ENCODE measurements at places on chromosomes 7 and 10.

DNA sequence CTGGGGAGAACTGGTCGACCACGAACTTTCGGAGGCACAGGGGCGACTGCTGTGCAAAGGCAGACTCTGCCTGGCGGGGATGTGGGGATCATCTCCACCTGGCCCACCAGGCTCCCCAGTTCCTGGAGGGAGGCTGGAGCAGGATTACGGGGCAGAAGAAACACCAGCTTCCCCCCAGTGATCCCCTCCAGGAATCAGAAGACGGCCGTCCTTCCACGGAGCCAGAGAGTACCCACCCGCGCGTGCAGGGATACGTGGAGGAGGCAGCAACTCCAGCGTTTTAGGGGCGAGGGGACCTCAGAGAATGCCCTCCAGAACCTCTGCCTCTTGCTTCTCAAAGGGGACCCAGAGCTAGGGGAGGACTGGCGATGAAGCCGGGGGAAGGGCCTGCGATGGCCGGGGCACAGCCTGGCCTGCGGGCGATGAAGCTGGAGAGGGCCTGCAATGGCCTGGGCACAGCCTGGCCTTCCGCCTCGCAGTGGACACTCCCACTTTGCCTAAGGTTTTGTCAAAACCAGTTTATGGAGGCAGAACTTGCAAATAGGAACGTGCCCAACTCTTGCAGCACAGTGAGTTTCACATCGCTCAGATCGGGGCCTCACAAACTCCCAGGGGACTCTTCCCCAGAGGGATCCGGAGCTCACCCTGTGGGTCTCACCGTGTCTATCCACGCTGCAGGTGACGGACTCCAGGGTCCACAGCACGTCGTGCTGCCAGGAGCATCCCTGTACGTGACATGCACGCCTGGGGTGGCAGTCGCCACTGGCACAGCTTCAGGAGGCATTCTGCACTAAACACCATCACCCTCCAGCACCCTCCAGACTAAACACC, 77.9 kb upstream of the PDGFA start:
- DNase-seq = no peak

DNA sequence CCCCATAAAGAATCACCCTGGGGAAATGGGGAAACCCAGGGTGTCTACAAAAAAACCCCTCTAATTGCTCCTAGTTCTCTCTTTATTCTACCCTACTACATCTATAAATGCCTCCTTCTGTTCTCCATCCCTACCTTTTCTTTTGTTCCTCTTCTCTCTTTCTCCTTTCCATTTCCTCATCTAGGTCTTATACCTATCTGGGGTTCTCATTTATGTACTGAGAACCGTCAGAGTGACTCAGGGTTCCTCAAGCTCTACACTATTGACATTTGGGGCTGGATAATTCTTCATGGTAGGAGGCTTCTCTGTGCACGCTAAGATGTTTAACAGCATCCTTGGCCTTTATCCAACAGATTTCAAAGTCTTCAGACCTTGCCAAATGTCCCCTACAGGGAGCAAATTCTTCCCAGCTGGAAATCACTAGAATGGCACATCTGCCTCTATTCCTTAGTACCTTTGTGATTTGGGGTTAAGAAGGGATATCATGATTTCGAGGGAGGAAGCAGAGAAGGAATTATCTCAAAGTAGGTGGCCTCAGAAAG, 137.4 kb upstream of the PTN start:
- no peak for DNase-seq

DNA sequence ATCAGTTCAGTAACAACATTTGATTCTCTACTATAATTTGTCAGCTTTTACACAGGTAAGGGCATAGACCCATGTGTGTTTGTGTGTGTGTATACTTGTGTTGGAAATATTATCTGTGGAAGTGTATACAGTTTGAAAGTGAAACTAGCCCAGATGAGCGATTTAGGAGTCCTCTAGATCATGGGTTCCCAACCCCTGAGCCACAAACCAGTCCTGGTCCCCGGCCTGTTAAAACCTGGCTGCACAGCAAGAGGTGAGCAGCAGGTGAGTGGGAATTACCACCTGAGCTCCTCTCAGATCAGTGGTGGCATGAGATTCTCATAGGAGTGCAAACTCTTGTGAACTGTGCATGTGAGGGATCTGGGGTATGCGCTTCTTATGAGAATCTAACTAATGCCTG, 1221.5 kb upstream of the SORCS1 start:
- no peak for DNase-seq

DNA sequence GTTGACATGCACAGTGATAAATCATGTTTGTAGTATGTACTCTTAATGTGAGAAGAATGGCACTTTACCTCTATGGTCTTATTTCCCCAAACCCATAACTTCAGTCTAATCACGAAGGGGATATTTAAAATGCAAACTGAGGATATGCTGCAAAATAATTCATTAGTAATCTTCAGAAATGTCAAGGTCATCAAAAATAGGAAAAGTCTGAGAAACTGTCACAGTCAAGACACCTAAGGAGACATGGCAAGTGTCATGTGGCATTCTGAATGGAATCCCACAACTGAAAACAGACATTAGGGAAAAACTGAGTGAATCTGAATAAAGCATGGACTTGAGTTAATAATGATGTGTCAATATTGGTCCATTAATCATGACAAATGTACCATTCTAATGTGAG, 605.5 kb upstream of the ANKRD30A start:
- DNase-seq = no peak

GRCh38 chr7:152571068-152571467, 104.9 kb downstream of the XRCC2 start:
- DNase-seq = peak; percentile 41

DNA sequence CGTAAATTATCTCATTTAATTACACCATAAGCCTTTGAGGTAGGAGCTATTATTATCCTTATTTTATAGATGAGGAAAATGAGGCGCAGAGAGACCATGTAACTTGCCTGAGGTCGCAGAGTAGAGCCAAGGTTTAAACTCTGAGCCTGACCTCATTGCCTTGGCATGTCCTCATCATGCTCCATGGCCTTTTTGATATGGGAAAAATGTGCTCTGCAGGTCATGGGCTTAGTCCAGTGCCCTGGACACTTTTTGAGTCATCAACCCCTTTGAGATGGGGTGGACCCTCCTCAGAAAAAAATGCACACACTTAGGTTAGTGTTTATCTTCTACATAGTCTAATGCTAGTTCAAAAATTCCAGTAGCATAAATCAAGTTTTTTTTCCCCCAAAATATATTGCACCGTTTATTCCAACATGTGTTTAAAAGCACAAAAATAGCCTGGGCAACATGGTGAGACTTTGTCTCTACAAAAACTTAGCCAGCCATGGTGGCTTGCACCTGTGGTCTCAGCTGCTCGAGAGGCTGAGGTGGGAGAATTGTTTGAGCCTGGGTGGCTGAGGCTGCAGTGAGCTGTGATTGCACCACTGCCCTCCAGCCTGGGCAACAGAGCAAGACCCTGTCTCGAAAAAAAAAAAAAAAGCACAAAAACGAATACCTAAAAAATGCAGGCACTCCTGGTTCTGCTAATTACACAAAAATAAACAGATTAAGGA, 28.6 kb upstream of the TMEM178B start:
- no peak for DNase-seq

GRCh38 chr7:35040906-35041305, 3.6 kb upstream of the DPY19L1 start:
- no peak for DNase-seq

GRCh38 chr7:134599371-134599770, 47.3 kb upstream of the BPGM start:
- DNase-seq = peak; percentile 61

DNA sequence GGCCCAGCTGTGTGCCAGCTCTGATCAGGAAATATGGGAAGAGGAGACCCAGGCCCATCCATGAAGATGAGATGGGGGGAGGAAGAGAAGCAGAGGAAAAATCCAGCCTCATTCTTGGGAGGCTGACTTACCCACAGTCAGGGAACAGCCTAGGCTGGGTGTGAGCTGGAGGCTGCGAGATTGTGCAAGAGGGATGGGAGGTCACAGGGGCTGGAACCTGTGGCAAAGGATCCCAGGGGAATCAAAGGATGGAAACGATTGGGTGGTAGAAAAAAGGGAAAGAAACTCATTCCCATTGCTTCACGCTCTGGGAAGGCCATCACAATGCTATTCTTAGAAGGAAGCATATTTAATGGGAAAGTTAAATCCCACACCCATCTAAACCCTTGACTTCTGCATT, 26.7 kb upstream of the CRHR2 start:
- no peak for DNase-seq

DNA sequence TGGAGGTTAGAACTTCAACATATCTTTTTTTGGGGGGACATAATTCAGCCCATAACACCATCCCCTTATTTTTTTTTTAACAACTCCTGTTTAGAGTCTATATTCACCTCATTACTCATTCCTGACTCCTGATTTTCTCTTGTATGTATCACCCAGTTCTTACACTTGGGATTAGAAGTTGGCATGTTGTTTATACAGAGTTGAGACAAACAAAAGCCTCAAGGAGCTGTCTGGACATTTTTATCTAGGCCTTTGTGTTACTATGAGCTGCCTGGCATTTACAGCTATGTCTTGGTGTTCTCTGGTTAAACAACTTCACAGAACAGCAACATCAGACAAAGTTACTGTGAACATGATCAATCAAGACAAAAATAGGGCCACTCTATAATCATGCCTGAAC, 517.5 kb downstream of the KIF20B start:
- DNase-seq = no peak

GRCh38 chr10:13457958-13458686, 70.7 kb downstream of the BEND7 start:
- DNase-seq = no peak

DNA sequence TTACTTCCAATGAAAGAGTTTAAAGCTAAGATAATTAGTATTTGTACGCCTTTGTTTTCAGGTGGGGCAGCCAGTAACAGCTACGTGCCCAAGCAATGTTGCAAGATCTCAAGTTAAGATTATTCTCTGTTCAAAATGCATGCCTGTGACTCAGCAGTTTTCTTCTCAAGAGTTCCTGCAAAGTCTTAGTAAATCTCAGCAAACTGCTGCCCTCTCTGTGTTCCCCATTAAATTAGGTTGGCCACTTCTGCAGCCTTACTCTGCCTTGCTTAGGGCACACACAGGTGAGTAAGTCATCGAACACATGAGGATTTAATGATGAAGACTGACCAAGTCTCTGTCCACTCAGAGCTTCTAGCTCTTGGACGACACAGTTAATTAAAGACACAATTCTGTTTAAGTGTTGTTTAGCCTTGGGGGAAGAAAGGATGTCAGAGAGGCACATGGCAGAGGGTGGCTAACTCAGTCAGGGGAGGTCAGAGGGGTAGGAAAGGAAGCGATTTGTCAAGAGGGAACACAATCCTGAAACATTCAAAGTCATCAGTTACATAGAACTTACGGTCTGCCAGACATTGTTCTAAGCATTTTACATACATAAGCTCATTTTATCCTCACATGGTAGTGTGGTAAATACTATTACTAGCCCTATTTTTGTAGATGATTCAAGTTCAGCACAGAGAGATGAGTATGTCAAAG, 20.2 kb upstream of the SLC35G1 start:
- DNase-seq = no peak

DNA sequence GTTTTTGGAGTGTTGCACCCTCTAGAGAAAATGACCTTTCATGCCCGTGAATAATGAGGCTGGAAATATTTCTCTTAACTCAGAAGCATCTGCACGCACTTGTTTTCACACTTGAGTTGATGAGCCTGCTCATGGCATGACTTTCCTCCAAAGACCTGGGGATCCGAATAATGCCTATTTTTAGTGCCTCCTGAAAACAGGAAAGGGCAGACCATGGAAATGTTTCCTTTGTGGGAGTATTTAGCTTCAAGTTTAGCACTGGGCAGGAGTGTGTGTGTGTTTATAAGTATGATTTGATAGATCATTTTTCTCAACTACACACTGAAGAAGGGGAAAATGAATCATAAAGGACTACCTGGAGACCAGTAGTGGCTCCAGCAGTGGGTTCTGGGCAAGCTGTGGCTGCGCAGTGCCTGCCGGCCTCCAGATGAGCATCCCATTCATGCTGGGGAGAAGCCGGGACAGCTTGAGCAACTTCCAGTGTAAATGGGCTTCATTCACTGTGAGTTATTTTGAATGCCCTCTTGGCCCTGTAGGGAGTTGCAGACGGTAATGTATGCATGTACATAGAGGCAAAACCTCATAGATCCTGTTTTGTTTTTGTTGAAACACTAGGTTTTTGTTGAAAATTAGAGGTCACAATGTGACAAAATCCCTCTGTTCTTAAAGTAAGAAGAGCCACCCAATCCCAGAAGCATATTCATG, 117.8 kb upstream of the INSYN2A start:
- DNase-seq = no peak

GRCh38 chr10:121211446-121211845, 360.3 kb downstream of the WDR11 start:
- no peak for DNase-seq

DNA sequence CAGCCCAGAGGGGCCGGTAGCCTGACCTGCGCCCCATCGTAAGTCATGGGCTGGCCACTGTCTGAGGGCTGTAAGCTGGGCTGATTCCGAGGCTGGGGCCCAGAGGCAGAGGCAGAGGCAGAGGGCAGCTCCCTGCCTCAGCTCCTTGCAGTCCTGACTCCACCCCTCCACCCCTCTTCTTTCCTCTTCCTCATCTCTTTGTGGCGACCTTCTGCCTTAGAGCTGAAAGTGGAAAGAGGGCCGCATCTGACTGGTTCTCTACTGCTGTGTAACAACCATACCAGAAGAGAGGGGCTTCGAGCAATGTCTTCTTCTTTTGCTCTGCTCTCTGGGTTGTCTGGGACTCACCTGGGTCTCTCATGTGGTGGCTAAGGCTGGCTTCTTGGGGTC, 179.1 kb downstream of the RPS24 start:
- DNase-seq = no peak

- DNase-seq = no peak
These were observed 8.0 kb upstream of the FAM221A start for GRCh38 chr7:23672033-23672432.

DNA sequence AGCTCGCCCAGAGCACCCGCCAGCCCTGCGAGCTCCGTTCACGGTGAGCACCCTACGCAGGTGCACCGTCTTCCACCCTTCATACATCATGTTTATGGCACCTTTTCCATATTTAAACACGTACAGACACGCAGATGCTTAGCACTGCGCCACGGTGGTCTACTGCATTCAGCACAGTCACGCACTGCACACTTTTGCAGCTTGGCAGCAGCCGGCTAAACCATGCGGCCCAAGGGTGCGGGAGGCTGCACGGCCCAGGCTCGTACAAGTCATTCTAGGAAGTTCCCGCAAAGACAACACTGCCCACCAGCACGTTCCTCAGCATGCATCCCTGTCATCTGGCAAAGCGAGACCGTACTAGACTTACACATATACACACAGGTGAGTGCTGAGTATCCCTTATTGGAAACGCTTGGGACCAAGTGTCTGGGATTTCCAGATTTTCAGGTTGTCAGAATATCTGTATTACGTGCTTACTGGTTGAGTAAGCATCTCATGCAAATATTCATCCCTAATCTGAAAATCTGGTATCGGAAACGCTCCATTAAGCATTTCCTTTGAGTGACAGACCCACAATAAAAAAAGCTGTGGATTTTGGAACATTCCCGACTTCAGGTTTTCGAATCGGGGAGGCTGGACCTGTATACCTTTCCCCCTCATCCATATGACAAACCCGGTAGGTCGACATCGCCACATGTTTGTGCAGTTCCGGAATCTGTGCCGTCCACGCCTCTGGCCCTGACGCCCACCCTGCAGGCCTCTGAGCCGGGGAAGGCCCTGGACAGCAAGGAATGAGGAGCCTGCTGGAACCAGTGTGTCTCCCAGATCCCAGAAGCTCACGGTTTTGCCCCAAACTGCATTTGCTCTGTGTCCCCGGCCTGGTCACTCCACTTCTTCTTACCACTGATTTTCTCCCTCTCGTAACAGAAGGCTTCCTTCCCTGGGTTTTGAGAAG, 222.2 kb downstream of the ELFN1 start:
- DNase-seq = peak; percentile 24

GRCh38 chr10:13003759-13004158, 2.2 kb upstream of the CCDC3 start:
- no peak for DNase-seq

- DNase-seq = no peak
These were observed 150.5 kb downstream of the ELAPOR2 start for GRCh38 chr7:86908948-86909347.

Measured in NCI-H526 (cell line).